ENCODE measurements at places on chromosomes 2 and 18.

GRCh38 chr2:100584816-100585215, 22.0 kb downstream of the PDCL3 start:
- no peak for DNase-seq

GRCh38 chr2:133809485-133809884, 241.2 kb upstream of the NCKAP5 start:
- no peak for DNase-seq

GRCh38 chr2:240595381-240596079, 9.0 kb downstream of the CAPN10 start:
- no peak for DNase-seq

- no peak for DNase-seq
These were observed 56.9 kb upstream of the HAAO start for GRCh38 chr2:42849311-42849710.

GRCh38 chr2:100833331-100833730, 13.4 kb downstream of the NPAS2 start:
- DNase-seq: no peak

- no peak for DNase-seq
These were observed 53.1 kb downstream of the CDC42EP3 start for GRCh38 chr2:37618326-37618725.

Data from stimulated activated CD8-positive, alpha-beta memory T cell treated with anti-CD3 and anti-CD28 coated beads, Interleukin-7, amount 100 ng/mL, for 1 hour (primary cell).